ENCODE measurements at places on chromosomes 6 and 20.

GRCh38 chr6:138800377-138801150 is 4.7 kb downstream of the ECT2L start:
- no peak for DNase-seq

DNA sequence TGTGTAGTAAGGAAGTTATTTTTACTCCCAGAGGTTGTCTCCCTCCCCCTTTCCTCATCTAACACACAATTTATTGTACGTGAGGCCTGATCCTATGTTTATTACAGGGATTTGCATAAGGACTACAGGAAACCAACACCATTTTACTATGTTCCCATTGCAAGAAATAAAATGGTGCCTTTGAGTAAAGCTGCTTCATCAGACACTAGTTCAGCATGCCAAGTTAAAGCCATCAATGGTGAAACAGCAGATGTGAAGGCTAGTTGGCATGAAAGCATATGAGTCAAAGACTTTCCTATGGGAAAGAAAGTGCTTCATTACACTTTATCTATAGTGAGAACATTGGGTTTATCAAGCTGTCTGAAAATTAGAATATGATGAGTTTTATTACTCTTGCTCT is 543.0 kb downstream of the GRIK2 start:
- DNase-seq = no peak

DNA sequence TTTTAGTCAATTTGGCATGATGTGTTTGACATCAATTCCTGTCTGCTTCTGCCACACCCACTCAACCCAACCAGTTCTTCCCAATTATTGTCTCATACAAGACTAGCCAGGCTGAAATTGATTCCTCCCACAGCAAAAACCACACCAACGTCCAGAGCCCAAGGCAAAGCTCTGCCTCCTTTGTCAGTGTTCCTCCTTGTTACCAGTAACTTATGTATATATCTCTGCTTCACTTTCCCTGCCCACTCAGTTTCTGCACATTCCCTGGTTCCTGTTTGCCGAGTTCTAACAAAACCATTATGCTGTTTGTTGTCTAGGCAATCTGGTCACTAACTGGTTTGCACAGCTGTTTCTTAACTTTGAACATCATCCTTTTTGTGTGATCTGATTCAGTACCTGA is 547.9 kb upstream of the PTCHD4 start:
- no peak for DNase-seq

DNA sequence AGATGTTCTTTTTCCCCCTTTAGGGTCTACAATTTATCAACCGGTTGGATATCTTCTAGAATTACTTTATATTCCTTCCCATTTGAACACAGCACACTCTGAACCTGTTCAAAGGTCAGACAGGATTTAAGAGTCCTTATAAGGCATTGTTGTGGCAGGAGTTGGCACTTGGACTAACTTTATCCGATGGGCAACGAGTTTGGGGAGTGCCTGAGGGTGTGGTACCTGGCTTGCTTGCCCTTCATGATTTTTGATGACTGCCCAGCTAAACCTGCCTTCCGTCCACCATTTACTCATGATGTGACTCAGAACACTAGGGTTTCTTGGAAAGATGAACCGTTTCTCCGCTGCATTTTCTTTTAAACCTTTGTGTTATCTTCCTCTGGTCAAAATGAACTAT is 285.2 kb downstream of the FOXC1 start:
- no peak for DNase-seq

DNA sequence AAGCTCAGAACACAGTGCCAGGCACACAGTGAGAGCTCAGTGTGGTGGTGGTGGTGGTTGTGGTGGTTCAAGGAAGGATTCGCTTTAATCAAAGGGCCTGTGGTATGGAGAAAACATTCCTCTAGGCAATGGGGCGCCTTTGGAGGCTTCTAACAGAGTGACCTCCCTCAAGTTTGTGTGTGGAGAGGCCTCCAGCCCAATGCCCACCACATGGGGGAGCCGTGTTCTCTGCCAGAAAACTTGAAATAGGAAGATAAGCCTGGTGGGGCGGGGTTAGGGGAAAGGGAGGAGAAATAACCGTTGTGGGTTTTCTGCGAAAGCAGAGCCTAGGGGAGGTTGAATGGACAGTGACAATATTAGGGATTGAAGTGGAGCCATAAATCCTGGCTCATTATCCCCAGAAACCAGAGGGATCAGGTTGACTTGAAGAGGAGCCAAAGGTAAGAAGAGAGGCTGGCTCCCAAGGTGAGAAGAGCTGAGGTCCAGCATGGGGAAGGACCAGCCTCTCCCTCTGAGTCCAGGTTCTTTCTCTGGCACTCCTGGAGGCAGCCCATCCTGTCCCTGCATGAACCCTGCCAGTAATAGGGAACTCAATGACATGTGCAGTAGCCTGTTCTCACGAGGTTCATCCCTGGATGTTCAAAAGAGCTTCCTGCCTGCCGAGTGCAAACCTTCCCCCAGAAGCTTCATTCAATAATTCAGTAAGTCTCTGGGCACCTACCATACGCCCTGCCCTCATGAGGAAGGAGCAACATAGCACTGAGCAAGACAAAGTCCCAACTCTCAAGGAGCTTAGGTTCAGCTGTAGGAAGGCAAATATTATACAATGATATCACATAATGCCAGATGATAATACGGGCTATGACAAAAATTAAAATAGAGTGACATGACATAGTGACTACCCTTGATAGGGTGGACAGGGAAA is 51.4 kb downstream of the TGM2 start:
- DNase-seq = peak; percentile 96

GRCh38 chr6:85394853-85395538 is 54.9 kb upstream of the NT5E start:
- no peak for DNase-seq

GRCh38 chr6:161596807-161597520 is 323.1 kb upstream of the AGPAT4 start:
- DNase-seq = no peak

- no peak for DNase-seq
Observed at GRCh38 chr6:119328892-119329793, 20.4 kb downstream of the MAN1A1 start.

- peak; percentile 27 for DNase-seq
Observed at GRCh38 chr6:39892490-39893129, 41.7 kb downstream of the MOCS1 start.

- DNase-seq = no peak
Observed at GRCh38 chr6:2237001-2237400, 8.4 kb downstream of the GMDS start.

DNA sequence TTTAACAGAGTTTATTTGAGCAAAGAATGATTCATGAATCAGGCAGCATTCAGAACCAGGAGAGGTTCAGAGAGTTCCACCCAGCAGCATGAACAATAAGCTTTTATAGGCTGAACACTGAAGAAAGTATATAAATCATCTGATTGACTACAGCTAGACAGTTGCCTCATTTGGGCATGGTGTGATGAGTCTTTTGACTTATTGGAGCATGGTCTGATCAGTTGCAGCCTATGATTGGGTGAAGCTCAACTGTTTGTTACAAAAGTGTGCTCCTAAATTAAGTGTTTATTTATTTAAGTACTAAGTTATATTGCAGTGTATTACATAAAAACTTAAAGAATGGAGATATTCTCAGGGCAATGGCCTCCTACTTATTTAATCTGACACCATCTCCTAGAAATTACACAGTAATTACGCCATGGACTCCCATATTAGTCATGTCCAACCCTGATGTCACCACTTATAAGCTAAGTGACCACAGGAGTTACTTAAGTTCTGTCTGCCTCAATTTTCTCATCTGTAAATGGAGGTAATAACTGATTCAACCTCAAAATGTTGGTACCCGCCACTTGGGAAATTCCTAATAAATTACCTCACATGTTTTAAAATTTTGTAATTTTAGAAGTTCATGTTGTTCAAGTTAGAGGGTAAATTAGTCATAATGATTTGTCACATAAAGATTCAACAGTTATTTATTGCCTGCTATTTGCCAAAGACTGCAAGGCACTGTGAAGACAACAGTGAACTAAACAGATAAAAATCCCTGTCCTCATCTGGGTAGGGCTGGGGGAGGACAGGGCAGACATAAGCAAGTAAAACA is 15.2 kb upstream of the ROS1 start:
- DNase-seq = no peak

GRCh38 chr20:11588875-11589274 is 328.8 kb upstream of the BTBD3 start:
- DNase-seq = no peak

GRCh38 chr6:5827056-5827904 is 179.4 kb downstream of the NRN1 start:
- no peak for DNase-seq

DNA sequence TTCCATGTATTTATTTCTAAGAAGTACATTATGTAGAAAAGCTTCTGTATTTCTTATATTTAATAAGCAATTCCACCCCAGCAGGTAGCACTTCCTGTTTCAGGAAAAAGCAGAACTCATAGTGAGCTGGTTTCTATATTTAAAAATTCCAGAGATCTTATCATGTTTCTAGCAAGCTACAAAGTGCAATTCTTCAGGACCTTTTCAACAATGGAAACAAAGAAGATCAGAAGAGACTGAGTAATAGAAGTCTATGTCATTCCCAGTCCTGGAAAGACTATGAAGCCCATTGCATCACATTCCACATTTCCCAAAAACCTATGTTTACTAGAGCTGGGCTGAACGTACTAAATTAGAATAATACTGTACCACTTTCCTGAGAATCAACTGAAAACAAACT is 302.6 kb upstream of the NRSN1 start:
- DNase-seq = no peak

GRCh38 chr6:19824058-19824807 is 12.9 kb upstream of the ID4 start:
- DNase-seq = no peak

DNA sequence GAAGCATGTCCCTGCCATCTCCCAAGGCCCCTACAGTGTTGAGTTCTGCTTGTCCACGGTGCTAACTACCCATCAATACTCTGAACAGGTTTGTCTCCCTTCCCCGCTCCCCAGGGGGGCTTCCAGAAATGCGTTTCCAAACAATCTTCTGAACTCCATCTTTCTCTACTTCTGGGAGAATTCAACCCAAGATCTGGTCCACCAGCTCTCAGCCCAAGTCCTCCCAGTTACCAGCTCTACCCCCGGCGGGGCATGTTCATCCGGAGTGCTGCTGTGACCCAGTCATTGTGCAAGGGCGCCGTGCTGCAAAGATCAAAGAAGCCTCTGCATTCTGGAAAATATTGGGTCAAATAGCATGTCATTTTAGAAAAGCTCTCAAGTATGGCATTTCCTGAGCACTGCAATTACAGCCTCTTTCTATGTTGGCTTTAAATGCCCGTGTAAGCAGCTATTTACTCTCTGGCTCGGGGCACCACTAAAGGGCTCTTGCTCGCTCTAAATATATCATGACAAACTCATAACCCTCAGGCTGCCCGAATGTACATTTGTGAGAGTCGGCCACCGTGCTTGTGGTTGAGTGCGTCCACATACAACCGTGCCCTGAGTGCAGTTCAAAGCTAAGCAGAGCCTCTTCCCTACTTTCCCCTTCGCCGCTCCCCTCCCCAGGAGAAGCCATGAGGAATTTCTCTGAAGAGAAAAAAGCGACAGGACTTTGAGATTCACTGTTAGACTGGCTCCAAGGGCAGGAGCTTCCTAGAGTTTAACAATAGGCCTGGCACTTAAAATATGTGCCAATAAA is 71.6 kb downstream of the BANF2 start:
- DNase-seq = no peak

- no peak for DNase-seq
Observed at GRCh38 chr6:53328375-53328774, 20.4 kb downstream of the ELOVL5 start.

GRCh38 chr6:31383149-31383548 is 20.2 kb upstream of the MICA start:
- no peak for DNase-seq

- no peak for DNase-seq
Observed at GRCh38 chr20:37650661-37651060, 43.2 kb upstream of the CTNNBL1 start.

DNA sequence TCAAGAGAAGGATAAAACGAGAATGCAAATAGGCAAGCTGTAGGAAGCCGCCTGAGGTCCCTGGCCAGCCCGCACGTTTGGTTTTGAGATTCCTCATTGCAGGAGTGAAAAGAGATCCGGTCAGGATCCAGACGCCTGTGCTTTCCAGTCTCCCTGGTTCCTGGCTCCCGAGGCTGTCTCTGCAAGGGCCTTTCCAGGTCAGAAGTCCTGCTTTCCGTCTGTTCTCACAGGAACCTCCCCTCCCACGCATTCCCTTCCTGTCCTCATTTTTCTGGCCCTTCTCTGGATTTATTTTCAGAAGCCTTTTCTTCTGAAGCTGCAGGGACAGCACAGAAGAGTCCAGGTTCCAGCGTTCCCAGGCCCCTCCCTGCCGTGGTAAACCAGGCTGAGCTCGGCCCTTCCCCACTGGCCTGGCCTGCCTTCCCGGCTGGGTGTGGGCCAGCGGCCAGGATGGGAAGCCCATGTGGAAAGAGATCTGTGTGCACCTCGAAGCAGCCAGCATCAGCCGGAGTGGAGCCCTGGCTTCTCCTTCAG is 54.0 kb downstream of the TMEM242 start:
- DNase-seq = no peak

- no peak for DNase-seq
Observed at GRCh38 chr6:129133770-129134192, 250.8 kb downstream of the LAMA2 start.

- no peak for DNase-seq
Observed at GRCh38 chr6:16362296-16362695, 123.9 kb downstream of the GMPR start.

DNA sequence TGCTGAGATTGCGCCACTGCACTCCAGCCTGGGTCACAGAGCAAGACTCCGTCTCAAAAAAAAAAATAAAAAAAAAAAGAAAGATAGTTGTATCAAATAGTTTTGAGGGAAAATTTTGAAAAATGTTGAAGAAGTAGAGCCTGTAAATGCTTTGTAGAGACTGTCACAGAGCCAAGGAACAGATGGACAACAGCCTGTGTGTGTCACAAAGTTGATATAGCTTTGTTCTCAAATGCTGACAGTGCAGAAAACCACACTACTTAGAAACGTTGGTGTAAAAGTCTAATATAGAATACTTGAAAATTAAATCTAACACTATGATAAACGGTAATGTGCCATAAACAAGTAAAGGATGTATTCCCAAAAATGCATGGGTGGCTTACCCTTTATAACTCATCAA is 25.4 kb downstream of the PTK7 start:
- DNase-seq = no peak

- DNase-seq = no peak
Observed at GRCh38 chr6:76790045-76790796, 673.1 kb downstream of the HTR1B start.

DNA sequence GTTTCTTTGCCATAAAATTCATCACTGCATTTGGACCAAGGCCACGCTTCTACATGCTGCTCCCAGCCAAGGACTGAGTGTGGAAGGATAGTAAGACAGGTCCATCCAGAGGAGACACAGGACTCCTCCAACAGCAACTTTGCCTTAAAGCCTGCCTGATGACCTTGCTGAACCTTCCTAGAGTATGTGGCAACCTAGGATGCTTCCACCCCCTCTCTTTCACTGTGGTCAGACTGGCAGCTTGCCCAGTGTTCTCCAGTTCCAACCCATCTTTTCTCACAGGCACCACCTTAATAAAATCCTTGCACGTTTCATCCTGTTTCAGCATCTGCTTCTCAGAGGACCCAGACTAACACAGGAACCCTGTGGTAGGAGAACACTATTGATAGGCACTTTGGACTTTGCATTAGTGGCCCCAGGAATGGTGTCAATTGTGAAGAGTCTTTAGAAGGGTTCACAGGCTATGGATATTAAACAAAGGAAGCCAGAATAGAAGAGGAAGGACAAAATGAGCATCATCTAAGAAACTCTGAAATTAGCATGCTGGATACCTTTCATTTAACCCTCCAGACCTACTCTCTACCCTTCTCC is 2.4 kb upstream of the PKHD1 start:
- no peak for DNase-seq

Data from hematopoietic multipotent progenitor cell treated with erythropoietin and hydrocortisone succinate and interleukin-3 and kit ligand, for 8 days (in vitro differentiated cells).